Amniotic stem cell (primary cell): ENCODE measurements at places on chromosomes 12 and 14.
A peak's percentile ranks its signal among the peaks of the same experiment; 100 is the strongest.

GRCh38 chr12:123532808-123533649 lies 490 bp downstream of the RILPL1 start:
- no peak for DNase-seq

DNA sequence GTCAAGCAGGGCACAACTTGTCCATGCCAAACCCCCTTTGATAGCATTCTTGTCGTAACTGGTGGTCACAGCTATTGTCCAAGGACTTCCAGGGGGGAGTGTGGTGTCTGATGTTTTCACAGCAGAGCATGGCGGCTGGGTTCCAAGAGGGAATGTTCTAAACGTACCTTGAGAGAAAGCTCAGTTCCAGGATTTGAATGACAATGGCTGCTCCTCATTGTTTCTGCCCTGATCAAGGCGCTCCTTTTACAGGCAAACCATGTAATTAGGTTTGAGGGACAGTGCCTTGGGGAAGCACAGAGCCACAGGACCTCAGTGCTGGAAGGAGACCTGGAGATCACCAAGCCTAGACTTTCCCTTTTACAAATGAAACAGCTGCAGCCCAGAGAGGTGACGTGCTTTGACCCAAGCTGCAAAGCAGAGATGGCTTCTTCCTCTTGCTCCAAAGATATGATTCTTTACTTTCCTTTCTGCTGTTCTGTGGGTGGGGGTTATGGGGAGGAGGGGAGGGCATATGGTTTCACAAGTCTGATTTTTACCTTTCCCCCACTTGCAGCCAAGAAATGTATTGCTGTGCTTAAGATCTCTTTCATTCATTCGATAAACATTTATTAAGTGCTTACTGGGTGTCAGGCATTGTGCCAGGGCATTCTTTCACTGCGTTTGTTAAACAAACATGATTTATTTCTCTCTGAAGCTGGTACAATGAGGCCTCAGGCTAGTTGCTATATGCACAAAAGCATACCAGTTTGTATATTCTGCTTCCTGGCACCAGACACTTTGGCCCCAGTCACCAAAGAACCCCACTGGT lies 172.8 kb downstream of the KTN1 start:
- no peak for DNase-seq

DNA sequence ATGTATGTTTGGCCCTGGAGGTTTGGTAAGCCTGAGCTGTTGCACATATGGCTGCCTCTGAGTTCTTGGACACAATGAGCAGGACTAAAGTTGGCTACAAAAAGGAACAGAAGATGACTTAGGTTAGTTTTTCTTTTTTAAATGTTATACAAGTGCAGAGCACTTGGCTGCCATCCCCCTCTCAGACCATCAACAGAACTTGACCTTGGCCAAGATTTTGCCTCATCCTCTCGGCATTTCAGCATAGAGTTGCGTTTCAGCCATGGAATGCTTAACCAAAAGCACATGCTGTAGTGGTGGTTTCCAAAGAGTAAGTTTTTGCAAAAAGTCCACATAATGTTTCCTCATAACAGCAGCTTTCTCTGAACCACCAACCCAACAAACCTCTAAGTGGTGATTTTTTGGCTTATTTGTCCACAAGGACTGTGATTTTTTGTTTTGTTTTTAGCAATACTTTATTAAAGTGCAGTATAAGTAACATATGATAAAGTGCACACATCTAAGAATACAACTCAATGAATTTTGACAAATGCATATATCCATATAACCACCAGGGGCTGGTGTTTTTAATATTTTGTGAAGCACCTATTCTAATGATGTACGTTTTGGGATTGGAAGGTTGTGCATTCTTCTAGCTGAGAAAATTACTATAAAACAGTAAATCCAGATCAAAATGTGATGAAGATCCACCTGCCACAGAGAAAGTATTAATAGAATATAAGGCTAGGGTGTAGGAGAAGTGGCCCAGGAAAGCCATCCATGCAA lies 12.1 kb upstream of the GALNT16 start:
- DNase-seq = peak; percentile 36

DNA sequence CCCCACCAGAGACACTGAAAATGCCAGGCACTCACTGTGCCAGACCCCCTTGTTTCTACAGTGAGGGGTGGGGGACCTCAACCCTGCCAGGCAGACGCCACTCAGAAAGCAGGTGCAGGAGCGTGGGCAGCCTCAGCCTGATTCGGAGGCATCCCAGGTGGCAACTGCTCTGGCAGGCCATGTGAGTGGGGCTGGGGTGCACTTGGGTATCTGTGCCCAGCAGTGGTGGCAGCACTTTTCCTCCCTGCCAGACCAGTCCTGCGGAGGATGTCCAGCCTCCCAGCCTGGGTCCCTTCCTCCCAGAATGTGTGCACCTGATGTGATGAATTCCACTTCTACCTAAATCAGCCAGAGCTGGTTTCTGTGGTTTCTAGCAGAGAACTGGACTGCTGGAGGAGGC lies 13.4 kb upstream of the TTC7B start:
- no peak for DNase-seq

GRCh38 chr12:119669744-119670472 lies 2.0 kb downstream of the PRKAB1 start:
- no peak for DNase-seq

DNA sequence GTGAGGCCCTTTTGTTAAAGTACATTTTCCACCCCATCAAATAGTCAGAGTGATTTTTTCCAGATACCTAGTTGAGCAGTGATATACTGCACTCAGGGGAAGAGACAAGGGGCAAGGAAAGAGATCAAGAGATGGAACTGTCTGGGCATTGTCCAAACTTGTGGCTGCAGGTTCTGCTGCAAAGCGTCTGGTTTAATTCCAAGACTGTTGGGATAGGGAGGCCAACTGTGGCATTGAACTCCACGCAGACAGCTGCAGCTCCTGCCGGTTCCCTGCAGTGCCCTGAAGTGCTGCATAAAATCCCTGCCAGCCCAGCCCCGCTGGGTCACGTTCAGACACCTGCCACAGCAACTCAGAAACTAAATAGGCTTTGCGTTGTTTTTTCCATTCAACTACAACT lies 30.5 kb downstream of the RPH3A start:
- DNase-seq = no peak

DNA sequence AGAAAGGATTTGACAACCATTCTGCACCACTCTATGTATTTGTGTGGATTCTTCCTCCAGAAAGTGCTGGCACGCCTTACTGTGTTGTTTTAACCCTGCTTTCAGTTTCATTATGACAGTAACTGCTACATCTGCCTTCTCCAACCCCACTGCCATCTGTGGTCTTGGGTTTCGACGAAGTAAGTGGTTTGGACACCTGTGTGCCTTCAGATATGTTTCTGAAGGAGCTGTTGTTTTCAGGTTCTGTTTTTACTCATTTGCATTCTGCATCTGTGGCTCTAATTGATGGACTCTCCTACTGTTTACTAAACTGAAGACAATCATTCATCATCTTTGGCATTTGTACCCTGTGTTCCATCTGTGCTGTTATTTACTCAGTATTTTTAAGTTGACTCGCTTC lies 4.1 kb downstream of the TSHR start:
- DNase-seq = no peak

DNA sequence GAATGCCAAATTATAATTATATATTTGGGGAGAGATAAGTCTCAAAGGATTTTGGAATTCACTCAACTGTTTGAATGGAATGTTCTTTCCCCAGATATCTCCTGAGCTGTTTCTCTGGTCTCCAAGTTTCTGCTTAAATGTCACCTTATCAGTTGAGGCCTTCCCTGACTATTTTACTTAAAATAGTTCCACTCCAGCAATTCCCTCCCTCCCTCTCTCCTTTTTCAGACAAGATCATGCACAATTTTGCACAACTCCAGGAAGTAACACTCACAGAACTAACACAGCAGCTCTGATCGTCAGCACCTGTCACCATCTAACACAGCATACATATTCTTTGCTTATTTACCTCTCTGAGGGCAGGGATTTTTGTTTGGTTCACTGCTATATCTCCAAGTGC lies 12.5 kb downstream of the BTG1 start:
- no peak for DNase-seq

GRCh38 chr12:27077586-27077985 lies 4.8 kb downstream of the C12orf71 start:
- DNase-seq = no peak

GRCh38 chr12:102745971-102746600 lies 171.0 kb downstream of the PAH start:
- no peak for DNase-seq

DNA sequence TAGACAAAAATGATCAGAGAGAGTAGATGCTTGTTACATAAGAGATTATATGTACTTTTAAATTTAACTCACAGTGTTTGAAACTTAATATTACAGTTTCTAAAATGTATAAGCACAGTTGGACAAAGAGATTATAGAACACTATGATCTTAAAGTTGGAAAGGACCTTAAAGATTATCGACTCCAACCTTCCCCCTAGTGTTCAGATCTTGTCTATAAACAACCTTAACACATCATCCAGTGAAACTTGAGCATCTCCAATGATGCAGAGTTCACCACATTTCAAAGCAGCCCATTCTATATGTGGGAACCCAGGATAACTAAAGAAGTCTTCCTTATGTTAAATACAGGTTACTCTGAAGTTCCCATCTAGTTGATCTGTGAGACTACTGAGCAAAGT lies 480.8 kb downstream of the RMST start:
- no peak for DNase-seq

- no peak for DNase-seq
These were observed 2.2 kb downstream of the CAMKK2 start for GRCh38 chr12:121294151-121294889.

GRCh38 chr14:101123618-101124510 lies 220.3 kb upstream of the RTL1 start:
- no peak for DNase-seq

DNA sequence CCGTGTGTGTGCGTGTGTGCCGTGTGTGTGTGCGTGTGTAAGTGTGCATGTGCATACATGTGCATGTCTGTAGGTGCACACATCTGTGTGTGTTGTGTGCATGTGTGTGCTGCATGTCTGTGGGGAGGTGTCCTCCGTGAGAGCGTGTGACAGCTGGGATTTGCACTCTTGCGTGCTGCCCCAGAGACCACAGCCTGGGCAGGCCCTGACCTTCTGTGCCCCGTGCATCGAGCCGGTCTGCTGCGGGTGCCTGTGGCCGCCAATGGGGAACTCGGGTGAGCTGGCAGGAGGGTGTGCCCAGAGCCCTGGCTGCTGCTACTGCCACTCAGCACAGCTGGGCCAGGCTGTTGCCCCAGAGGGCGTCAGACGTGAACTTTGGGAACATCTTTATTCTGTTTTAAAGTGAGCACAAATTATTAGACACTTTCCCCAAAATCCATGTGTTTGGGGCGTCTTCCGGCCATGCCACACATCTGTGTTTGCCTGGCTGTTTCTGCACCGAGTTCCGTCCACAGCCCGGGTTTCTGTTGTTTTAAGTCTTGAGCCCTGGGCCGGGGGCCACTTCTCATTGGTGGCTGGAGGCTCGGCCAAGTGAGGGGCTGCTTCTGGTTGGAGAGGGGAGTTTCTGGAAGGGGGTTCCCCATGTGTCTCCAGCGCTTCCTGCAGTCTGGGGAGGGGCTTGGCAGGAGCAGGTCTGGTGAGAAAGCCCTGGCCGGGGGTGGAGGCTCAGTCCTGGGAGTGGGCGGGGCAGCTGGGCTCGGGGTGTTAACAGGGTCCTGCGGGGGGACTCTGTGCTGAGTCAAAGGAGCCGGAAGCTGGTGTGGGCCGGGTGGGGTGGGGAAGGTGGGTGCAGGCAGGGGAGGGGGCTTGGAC lies 7.6 kb downstream of the CEP170B start:
- DNase-seq = no peak

- no peak for DNase-seq
These were observed 5.0 kb downstream of the PLEKHD1 start for GRCh38 chr14:69489495-69489894.

- no peak for DNase-seq
These were observed 827.8 kb downstream of the DIO2 start for GRCh38 chr14:79383475-79383874.

DNA sequence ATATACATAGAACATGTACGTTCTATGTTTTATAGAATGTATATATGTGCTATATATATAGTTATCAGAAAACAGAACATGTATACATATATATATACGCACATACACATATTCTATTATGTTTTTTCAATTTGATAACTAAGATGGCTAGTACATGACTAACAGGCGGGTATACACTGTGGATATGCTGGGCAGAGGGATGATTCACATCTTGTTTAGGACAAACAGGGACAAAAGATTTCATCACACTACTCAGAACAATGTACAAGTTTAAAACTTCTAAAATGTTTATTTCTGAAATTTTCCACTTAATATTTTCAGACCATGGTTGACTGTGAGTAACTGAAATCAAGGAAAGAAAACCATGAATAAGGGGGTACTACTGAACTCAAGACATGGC lies 17.4 kb downstream of the TIMELESS start:
- DNase-seq = no peak

DNA sequence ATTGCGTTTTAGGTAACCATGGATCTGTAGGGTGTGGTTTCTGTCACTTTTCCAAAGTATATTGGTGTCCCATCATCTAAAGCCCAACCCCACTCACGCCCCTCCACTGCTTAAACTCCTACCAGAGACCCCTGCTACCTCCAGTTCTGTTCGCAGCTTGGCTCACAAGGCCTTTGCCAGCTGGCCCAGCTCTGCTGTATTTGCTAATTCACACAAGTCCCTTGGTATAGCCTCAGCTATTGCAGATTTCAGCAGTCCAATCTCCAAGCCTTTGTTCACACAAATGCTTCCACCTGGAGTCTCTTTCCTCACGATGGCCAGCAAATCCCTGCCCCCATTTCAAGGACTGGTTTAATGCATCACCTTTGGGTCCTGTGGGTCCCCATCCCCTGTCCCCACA lies 24.2 kb downstream of the ISCA2 start:
- no peak for DNase-seq

GRCh38 chr14:86357876-86358275 lies 827.9 kb downstream of the FLRT2 start:
- no peak for DNase-seq

- DNase-seq = no peak
These were observed 6.0 kb downstream of the FBXW8 start for GRCh38 chr12:116916714-116917114.

GRCh38 chr14:76121089-76121748 lies 30.5 kb upstream of the GPATCH2L start:
- no peak for DNase-seq

GRCh38 chr14:47039336-47039735 lies 387.8 kb upstream of the RPL10L start:
- DNase-seq = no peak

- no peak for DNase-seq
These were observed 58.0 kb upstream of the TSPAN9 start for GRCh38 chr12:3019005-3019680.

DNA sequence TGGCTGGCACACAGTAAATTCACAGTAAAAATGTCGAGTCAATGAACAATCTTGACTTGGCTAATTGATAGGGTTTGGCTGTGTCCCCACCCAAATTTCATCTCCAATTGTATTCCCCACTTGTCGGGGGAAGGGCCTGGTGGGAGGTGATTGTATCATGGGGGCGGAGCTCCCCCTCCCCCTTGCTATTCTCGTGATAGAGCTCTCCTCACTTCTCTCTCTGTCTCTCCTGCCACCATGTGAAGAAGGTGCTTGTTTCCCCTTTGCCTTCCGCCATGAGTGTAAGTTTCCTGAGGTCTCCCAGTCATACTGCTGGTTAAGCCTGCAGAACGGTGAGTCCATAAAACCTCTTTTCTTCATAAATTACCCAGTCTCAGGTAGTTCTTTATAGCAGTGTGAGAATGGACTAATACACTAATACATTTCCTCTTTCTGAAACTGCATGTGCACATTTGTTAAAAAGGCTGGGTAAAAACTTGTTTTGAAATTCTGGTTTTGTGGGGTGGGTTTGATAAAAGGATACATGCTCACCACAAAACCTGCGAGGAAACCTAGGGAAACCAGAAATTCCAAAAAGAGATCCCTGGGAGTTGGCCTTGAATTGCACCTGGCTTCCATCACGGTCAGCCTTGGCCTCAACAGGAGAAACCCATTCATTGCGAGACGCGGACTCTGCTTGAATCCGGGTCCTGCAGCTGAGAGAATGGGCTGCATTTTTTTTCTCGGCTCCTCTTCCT lies 16.2 kb upstream of the MYL2 start:
- no peak for DNase-seq
